Non-pigmented ciliary epithelial cell (primary cell): ENCODE measurements at places on chromosomes 5 and 9.

DNA sequence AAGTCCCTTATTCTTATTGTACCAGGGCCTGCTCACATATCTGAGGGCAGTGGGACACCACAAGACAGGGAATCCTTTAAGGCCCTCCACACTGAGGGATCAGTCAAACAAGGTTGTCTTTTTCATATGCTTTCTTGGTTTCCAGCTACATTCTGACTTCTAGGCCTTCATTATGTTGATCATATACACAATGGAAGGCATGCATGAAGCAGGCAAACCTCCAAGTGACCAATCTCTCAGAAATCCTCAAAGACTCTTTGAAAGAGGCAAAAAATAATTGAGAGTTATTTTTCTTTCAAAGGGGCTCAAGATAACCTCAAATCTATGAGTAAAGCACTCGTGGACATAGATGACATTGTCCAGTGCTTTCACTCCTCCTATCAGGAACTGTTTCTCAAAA lies 1195.9 kb upstream of the ACO1 start:
- no peak for DNase-seq

DNA sequence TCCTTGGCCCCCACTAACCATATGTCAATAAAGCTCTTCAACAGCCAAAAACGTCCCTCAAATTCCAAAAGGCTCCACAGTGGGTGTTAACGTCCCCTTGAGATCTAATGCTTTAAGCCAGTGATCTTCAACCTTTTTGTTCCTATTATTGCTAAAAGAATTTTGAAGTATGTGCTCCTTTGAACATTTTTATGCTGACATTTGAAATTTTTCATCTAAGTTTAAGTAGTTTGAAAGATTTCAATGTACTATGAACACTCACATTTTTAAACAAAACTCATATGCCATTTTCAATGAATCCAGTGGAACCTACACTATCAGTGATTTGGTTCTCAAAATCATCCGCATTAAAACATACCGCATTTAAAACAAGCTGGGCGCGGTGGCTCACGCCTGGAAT lies 29.9 kb downstream of the AUH start:
- DNase-seq: no peak

DNA sequence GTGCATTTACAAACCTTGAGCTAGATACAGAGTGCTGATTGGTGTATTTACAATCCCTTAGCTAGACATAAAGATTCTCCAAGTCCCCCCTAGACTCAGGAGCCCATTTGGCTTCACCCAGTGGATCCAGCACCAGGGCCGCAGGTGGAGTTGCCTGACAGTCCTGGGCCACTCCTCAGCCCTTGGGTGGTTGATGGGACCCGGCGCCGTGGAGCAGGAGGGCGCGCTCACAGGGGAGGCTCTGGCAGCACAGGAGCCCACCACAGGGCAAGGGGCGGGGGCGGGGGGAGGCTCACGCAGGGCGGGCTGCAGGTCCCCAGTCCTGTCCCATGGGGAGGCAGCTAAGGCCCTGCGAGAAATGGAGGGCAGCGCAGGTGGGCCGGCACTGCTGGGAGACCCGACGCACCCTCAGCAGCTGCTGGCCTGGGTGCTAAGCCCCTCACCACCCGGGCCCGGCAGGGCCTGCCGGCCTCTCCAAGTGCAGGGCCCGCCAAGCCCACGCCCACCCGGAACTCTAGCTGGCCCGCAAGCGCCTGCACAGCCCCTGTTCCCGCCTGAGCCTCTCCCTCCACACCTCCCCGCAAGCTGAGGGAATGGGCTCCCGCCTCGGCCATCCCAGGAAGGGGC lies 613.5 kb downstream of the TLE4 start:
- no peak for DNase-seq

- no peak for DNase-seq
Measured at GRCh38 chr5:104843822-104844221, 1281.2 kb upstream of the NUDT12 start.

DNA sequence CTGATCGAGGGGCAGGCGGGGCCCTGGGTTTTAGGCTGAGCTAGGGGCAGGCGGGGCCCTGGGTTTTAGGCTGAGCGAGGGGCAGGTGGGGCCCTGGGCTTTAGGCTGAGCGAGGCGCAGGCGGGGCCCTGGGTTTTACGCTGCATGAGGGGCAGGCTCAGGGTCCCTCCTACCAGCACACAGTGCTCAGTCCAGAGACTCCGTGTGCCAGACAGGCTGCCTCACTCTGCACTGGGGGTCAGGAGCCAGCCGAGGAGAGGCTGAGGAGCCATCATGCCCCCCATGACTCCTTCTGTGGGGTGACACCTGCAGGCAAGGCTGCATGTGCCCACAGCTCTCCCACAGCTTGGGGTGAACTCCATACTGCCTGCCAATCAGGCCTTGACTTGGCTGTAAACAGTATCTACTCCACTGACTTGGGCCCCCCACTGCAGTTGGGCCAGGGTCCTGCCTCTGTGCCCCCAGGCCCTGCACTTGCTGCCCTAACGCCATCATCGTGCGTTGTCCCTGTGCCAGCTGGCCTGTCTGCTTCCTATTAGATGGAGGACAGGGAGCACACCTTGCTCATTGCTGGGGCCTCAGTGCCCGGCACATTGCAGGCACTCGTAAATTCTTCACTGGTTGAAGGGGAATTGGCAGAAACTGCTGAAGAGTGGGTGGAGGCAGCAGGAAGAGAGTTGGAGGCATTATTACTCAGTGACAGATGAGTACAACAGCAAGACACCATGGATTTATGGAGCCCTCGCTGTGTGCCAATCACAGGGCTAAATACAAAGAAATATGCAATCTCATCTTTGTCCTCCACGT lies 78.6 kb downstream of the AMBP start:
- no peak for DNase-seq

DNA sequence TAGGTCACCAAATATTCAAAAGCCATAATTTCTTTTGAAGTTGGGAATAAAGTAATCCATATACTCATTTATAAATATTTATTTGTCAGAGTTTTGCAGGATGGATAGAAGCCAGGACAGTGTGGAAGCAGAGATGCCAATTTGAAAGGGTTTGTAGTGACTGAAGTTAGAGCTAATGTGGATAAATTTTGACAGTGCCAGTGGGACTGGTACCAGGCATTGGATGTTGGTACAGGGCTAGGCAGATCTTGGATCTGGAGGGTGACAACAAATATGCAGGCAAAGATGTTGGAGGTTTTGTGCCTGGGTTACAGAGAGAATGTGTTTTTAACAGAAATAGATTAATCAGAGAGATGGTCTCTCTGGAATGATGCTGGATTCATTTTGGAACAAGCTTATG lies 135.6 kb downstream of the DMRTA1 start:
- DNase-seq: no peak

DNA sequence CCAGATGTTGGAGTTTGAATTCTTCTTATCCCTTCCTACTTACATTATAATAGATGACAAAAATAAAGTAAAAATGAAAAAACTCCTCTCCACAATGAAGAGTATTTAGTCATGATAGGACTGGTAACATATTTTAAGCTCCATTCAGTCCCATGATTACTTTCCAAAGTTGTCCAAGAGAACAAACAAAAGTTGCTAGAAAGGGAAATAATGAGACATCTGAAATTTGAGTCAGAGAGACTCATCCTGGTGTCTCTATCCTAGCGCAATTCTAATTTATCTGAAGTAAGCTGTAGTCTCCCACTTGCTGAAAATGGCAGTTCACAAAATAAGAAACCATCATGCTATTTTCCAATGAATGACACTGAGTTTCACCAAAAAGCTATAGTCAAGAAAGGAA lies 152.2 kb downstream of the BNC2 start:
- DNase-seq: no peak

- DNase-seq: no peak
Measured at GRCh38 chr5:150764530-150764929, 5.7 kb upstream of the DCTN4 start.

DNA sequence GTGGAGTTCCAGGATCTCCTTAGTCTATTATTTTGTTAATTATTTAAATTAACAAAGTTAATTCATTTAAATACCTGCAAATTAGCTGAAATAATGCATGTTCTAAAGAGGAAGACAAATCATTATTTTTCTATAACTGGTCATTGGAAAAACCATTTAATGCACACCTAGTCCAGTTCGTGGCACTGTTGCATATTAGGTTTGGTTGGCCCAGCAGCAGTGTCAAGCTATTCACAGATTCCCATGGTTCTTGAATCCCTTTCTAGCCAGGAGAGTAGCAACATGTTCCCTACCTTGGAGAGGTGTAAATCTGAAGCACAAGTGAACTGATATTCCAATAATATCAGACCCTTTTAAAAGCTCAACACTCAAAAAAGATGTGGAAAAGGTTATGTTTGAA lies 155.2 kb downstream of the TMEM161B start:
- DNase-seq: no peak

GRCh38 chr9:90684106-90684505 lies 41.5 kb upstream of the DIRAS2 start:
- DNase-seq: no peak

- no peak for DNase-seq
Measured at GRCh38 chr9:121071756-121072421, 2.9 kb upstream of the CNTRL start.

DNA sequence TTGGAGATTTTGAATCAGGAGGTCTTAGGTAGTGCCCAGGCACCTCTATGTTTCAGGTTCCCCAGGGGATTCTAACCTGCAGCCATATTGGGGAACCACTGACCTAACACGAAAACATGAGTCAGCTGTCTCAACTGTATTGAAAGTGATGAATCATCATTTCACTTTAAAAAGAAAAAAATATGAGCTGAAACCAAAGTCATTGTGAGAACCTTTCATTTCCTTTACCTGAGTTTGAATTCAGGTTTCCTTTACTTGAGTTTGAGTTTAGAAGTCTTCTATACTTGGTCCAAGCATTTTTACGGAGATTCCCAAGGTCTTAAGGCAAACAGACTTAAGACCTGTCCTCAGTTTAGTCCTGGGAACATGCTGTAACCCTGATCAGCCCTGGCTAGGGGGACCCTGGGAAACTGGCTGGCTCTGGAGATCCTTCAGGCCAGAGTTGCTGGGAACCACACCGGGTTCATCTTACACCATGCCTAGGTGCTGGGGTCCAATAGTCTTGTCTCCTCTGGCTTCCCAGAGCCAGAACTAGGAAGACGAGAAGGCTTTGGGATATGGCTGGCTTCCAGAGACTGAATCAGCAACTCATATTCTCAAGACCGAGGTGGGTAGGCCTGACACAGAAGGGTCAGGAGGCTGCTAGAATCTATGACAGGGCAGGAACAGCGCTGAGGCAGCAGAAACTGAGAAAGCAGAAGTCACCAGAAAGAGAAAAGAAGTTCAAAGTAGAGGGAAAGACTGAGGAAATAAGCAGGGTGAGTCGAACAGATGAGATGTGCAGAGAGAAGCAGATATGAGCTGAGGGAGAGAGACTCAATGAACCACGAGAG lies 16.4 kb upstream of the PDCD1LG2 start:
- peak; percentile 73 for DNase-seq

DNA sequence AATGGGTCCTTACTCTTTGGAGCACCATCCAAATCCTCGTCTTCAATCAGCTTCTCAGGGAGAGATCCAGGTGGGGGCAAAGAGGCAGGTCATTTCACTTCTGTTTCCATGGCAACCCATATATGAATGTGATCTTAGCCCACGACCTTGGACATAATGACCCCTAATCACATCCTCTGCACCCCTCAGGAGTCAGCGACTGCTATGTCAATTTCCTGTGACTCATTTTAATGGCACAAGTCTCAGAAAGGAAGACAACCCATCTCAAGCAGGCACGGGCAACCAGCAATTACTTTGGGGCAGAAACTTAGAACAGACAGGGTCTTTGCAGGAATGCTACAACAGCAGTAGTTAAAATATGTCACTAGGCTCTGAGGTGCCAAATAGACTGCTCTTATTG lies 591.2 kb downstream of the TLR4 start:
- no peak for DNase-seq

DNA sequence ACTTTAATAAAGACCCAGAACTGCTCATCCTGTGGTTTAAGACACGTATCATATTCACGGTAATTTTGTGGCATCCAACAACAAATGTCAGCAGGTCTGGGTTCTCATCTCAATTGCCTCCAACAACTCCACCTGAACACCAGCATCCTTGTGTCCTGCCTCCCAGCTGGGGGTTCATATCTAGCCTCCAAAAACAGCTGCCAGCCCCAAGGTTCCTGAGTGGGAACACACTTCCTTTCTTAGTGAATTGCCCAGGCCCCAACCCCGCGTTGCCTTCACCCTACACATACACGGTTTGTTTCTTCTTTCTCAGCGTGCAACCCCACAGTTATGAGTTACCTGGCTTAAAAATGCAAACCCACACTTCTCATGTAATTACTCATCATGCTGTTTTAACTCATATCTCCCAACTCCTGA lies 77.9 kb downstream of the SEMA4D start:
- no peak for DNase-seq

- no peak for DNase-seq
Measured at GRCh38 chr5:44909004-44909403, 100.3 kb downstream of the MRPS30 start.

- DNase-seq: no peak
Measured at GRCh38 chr9:89798547-89799120, 193.8 kb downstream of the GADD45G start.

DNA sequence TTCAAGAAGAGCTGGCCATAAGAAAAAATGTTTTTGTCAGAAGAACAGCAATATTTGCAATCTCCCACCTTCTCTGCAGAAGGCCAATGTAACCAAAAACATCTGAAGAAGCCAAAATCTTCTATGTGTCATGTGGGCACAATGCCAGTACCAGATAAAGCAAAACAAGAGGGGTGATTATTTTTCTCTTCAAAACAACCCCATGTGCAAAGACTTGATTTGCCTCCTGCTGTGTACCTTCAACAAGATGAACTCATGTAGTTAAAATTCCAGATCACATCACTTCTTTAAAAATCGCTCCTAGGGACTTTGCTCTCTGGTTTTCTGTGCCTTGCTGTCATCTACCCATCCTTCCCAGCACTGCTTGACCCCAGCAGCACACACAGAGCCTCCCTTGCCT lies 134.0 kb upstream of the MAP3K1 start:
- peak; percentile 26 for DNase-seq

DNA sequence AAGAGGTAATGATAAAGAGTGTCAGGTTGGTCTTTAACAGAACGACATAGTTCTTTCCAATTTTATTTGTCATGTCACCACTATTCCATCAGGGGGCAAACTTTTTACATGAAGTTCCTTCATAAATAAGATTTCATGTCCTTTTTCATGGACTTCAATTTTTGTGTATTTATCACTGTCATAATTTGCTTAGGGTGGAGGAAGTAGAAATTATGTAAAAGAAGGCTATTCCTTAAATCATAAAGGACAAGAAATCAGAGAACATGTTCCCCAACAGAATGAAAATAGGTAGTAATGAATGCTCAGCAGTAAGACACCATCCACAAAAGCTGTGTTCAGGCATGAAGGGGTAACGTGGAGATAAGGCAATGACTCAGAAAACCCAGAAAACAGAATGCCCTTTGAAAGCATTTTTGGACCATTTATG lies 72.7 kb downstream of the ZFAND5 start:
- no peak for DNase-seq
